A549 treated with CORT108297 at 1 μM for 4 hours (cell line): ENCODE measurements at places on chromosomes 3 and 15. TPM values are rescaled to one million over a fixed set of nuclear protein-coding genes. Genes with fewer than 3 reads are reported as not detected.

The SPATA12 gene
- 0.32 to 0.53 TPM (median 0.47 TPM) in 5 replicates for total RNA-seq

The PATL2 gene
- 0.07 to 0.30 TPM (median 0.26 TPM) in 4 of 5 replicates, not detected in the other for total RNA-seq

The EPHA3 gene
- not detected in 5 replicates for total RNA-seq

The KAT2B gene
- total RNA-seq: 5.0 to 7.2 TPM (median 6.0 TPM) in 5 replicates

The MTMR10 gene
- 10.5 to 15.9 TPM (median 14.8 TPM) in 5 replicates for total RNA-seq

The KLF15 gene
- 0.06 to 0.11 TPM (median 0.10 TPM) in 5 replicates for total RNA-seq

The CTXN2 gene
- 0.02 to 0.05 TPM (median 0.03 TPM) in 4 of 5 replicates, not detected in the other for total RNA-seq

The PYGO1 gene
- 6.0 to 7.2 TPM (median 6.7 TPM) in 5 replicates for total RNA-seq

The EIF2A gene
- total RNA-seq: 62.1 to 101 TPM (median 70.4 TPM) in 5 replicates

The MCF2L2 gene
- 0.03 to 0.38 TPM (median 0.10 TPM) in 5 replicates for total RNA-seq

The AQP9 gene
- not detected in 5 replicates for total RNA-seq
